ENCODE measurements at places on chromosomes 1 and 21.

- no peak for DNase-seq
Observed at GRCh38 chr1:9326596-9326995, 33.9 kb downstream of the SPSB1 start.

- peak; percentile 39 for DNase-seq
Observed at GRCh38 chr1:208093754-208094719, 150.1 kb downstream of the PLXNA2 start.

DNA sequence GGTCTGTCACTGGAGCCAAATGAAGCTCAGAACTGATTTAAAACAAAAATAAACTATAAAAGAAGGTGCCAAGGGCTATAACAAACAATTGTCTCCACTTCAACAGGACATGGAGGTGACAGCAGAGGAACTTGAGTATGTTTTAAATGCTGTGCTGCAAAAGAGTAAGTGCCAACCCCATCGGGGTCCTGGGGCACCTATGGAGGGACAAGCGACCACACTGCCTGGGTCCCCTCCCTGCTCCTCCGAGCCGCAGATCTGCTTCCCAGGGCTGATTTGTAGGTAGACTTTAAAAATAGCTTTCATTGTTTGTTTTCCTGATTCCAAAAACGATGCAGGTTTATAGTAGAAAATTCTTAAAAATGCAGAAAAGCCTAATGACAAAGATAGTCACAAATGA, 42.8 kb downstream of the CAPN9 start:
- no peak for DNase-seq

- DNase-seq = no peak
Observed at GRCh38 chr1:43951021-43951985, 4.6 kb downstream of the IPO13 start.

- no peak for DNase-seq
Observed at GRCh38 chr1:163170331-163170730, 32.4 kb downstream of the RGS5 start.

DNA sequence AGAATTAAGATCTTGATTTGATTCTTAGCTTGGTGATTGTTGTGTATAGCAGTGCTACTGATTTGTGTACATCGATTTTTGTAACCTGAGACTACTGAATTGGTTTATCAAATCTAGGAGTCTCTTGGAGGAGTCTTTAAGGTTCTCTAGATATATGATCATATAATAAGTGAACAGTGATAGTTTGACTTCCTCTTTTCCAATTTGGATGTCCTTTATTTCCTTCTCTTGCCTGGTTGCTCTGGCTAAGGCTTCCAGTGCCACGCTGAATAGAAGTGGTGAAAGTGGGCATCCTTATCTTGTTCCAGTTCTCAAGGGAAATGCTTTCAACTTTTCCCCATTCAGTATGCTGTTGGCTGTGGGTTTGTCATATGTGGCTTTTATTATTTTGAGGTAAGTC, 61.5 kb upstream of the LYST start:
- no peak for DNase-seq

DNA sequence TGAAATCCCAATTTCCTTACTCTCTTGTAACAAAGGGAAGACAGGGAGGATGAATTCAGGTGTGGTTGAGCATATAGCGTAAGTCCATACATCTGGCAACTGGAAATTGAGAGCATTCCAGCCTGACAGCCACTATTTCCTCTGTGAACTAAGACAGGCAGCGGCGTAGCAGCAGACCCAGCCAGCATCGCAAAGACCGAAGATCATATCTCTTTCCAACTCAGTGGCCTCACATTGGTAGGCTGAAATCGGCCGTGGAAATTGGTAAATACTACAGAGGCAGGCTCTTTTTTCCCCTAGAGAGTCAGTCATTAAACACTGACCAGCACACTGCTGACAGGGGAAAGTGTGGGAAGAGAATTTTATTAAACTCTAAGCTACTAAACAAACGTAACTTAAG, 43.4 kb downstream of the TARBP1 start:
- no peak for DNase-seq

GRCh38 chr1:172581779-172582178, 48.8 kb downstream of the SUCO start:
- no peak for DNase-seq

GRCh38 chr1:56298866-56299265, 280.5 kb downstream of the PLPP3 start:
- no peak for DNase-seq

DNA sequence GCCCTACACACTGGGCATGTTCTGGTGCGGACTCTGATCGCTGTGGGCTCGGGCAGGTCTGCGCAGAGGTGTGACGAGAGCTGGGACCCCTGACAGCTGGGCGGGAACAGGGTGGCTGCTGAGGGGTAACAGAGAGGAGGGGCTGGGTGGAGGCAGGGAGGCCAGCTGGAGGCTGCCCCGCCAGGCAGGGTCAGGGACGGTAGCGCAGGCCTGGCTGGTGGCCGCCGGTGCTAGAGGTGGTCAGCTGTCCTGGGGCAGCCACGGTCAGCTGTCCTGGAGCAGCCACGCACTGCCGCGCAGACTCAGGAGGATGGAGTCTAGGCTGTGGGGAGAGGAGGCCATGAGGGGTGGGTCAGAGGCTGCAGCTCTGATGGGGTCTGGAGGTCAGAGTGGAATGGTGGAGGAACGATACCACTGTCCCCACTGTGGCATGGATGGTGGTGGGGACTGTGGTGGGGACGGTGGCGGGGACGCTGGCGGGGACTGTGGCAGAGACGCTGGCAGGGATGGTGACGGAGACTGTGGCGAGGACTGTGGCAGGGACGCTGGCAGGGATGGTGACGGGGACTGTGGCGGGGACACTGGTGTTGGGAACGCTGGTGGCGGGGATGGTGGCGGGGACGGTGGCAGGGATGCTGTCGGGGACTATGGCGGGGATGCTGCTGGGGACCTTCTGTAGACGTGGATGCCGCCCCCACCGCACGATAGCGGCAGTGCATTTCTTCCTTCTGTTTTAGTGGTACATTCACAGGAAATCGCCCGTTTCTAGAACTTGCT, 21.3 kb upstream of the LRRC3 start:
- no peak for DNase-seq

- DNase-seq = no peak
Observed at GRCh38 chr1:230392536-230392909, 33.6 kb downstream of the PGBD5 start.

Data from stimulated activated CD8-positive, alpha-beta memory T cell treated with anti-CD3 and anti-CD28 coated beads, Interleukin-15, amount 100 ng/mL, for 1 hour (primary cell).